ENCODE measurements at places on chromosomes 6 and 20.

DNA sequence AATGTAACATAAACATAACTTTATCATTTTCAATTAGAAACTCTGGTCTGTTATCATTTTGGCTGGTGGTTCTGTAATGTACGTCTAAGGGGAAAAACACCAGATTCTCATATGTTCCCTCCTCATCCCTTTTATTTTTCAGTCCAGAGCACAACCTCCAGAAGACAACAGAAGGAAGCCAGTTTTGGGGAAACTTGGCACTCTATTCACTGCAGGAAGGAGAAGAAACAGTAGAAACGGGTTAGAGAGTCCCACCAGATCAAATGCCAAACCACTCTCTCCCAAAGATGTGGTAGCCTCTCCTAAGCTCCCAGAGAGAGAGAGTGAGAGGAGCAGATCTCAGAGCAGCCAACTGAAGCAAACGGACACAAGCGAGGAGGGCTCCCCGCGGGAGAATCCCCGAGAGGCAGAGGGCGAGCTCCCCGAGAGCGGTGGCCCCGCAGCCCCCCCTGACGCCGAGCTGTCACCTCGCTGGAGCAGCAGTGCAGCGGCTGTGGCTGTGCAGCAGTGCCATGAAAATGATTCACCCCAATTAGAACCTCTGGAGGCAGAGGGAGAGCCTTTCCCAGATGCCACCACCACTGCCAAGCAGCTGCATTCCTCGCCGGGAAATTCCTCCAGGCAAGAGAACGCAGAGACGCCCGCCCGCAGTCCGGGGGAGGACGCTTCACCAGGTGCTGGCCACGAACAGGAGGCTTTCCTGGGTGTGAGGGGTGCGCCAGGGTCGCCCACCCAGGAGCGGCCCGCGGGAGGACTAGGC, 117.8 kb downstream of the RTN4IP1 start:
- DNase-seq = no peak

DNA sequence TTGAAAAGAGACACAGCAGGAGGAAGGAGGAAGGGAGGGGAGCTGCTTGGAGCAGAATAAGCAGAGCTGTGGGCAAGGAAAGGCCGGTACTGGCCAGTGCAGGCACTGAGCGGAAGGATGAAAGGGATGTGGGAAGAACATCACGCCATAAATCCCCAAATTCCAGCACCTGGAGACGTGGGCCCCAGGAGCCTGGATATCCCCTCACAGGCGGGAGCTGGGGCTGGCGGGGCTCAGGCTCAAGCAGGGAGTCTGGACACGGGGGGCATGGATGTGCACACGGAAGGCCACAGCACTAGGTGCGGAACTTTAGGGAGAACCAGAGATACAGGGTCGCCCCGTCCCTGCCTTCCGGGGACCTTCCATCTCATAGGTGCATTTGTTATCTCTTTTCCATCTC, 7.5 kb upstream of the RPP40 start:
- DNase-seq = no peak

DNA sequence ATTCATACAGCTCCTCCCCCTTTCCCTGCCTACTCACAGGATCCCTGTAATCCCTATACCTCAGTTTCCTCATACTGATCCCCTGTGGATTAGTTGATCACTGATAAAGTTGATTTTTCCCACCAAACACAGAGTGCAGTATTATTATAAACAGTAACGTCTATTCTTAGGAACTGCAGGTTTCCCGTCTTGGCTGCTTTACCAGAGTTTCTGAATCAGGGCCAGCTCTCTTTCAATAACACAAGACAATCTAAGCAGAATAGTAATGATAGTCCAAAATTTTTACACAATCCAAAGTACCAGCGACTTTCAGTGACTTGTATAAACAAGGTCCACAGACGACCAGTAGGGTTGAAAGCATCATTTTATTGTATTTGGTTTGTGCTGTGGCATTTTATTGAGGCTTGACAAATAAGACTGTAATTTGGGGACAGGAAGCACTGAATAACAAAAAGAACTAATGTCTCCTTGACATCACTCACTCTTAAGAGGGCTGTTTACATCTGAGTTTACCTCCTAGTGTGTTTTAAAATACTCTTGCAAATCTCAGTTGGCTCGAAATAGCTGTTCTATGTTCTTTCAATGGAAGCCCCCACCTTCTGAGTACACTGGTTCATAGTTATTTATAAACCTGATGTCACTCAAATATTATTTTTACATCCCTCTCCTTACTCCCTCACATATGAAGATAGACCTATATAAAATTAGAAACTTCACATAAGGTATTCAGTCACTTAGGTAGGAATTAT, 6.1 kb upstream of the JARID2 start:
- no peak for DNase-seq

DNA sequence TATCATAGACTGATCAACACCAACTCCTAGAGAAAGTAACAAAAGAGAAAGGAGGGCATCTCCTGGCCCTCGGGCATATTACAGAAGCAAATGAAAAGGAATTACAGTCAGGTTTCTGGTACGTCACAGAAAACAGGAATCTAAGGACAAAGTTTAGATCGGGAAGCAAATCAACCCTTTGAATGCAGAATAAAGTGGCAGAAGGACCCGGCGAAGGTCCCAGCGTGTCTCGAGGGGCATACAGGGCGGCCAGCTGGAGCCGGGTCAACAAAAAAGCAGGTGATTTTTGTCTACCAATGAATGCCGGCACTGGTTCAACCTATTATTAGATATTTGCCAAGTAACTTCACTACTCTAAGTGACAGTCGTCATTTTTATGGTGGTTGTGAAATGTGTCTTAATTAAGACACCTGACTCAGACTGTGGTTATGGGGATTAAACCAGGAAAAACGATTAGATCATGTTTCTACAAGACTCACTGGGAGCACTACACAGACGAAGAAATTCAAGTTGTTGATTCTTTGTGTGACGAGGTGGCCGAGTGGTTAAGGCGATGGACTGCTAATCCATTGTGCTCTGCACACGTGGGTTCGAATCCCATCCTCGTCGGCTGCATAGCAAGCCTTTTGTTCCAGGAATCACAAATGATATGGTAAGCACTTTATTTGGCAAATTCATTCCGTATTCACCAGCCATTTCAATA, 12.4 kb upstream of the ZSCAN9 start:
- peak; percentile 86 for DNase-seq

- peak; percentile 59 for DNase-seq
Observed at GRCh38 chr6:144305985-144306384, 20.9 kb downstream of the UTRN start.

GRCh38 chr6:165728216-165728615, 65.2 kb upstream of the PDE10A start:
- no peak for DNase-seq

DNA sequence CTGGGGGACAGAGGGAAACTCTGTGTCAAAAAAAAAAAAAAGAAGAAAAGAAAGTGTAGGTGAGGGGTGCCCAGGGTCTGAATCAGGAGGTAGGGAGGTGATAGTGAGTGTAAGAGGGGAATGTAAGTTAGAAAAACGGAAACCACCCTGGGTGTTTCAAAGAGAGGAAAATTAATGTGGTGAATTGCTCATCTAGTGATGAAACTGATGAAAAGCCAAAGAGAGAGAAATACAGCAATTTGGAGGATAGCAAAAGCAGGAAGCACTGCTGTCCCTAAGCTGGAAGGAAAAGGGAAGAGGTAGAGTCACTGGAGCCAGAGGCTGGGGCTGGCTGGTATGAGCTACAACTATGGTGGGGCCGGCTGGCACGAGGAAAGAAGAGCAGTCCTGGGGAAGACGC, 85.0 kb upstream of the CEP85L start:
- no peak for DNase-seq

GRCh38 chr20:20371083-20371482, 3.2 kb downstream of the INSM1 start:
- DNase-seq = no peak

DNA sequence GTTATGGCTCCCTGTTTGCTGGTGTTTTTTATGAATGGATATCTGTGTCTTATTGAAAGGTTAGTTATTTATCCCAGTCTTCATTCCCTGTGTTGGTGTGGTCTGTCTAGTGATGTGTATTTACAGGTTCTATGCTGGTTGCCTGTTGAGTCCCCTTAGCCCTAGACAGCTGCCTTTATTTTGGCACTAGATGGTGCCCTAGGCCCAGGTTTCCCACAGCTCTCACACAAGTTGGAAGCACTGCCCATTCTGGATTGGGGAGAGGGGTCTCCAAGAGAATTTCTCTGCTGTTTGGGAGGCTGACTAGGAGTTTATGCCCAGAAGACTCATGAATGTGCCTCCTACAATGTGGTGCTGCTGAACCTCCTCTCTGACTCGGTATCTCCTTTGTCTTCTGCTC, 12.4 kb downstream of the GRM1 start:
- no peak for DNase-seq

DNA sequence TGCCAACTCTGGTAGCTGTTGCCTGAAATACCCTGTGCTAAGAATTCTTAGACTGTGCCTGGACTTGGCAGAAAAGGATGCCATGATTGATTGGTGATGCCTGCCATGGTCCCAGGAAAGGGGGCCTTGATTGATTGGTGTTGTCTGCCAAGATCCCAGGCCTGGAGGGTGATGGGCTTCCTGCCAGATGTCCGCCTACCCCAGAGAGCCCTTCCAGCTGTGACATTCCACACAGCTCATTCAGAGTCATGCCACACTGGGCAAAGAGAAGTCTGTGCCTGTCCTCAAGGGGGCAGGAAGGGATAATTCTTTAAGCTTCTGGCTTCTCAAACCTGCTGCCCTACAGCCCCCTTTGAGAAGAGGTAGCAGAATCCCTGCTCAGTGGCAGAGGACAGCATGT, 24.6 kb downstream of the RIMS4 start:
- DNase-seq = no peak

DNA sequence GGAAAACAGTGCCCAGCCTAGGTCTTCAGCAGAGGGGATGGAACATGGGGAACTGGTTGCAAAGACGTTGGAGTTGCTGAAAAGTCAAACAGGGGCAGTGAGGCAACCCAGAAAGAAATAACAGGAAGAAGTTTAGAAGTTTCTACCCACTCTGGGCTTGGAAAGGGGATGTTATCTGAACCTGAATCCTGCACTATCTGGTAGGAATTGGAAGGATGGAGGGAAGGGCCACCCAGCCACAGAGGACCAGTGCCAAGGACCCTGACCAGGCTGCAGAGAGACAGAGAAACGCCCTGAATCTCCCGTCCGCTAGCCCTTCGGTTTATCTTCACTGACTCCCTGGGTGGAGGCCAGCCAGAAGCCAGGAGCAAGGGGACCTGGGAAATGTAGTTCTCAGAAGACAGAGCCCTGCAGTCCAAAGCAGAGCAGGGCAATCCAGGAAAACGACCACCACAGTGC, 217.3 kb upstream of the RREB1 start:
- DNase-seq = no peak

GRCh38 chr20:63342561-63343459, 18.3 kb downstream of the CHRNA4 start:
- no peak for DNase-seq

DNA sequence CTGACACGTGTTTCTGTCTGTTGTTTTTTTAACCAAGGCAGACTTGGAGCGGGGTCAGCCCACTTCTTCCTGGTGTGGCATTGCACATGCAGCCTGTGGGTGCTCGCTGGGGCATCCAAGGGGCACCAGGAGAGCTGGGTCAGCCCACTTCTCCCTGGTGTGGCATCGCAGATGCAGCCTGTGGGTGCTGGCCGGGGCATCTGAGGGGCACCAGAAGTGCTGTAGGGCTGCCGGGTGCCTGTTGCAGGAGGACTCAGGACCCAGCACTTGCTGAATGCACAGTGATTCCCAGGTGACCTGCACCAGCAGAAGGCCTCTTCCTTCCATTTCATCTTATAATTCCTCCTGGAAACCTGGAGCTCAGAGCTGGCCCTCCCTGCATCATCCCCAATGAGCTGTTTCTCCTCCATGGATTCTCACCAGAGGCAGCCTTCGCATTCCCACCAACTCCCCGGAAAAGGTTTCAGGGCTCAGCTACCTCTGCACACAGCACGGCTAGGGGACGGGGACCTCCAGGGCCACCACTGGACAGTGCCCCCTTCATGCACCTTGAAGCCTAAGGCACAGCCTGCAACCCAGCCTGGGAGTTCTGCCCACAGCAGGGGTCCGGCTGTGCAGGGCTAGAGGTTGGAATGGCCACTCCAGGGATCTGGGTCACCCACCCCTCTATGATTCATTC, 218.8 kb downstream of the TAF4 start:
- no peak for DNase-seq

DNA sequence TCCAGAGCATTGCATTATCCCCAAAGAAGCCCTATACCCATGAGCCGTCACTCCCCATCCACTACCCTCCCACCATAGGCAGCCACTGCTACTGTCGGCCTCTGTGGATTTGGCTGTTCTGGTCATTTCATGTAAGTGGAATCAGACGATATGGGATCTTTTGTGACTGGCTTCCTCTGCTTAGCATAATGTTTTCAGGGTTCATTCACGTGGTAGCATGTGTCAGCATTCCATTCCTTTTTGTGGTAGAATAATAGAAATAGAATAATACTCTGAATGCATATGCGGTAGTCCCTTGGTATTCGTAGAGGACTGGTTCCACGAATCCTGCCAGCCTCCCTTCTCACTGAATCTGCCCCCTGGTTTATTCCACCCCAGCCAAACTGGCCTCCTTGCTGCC, 402.6 kb upstream of the SULF2 start:
- no peak for DNase-seq
